Cortex of kidney (tissue), 1 donor: ENCODE measurements at places on chromosomes 7 and 10.

- DNase-seq = no peak
Measured at GRCh38 chr10:108358912-108359311, 1194.4 kb upstream of the SORCS1 start.

GRCh38 chr7:134855442-134855841 lies 76.0 kb downstream of the CALD1 start:
- no peak for DNase-seq

GRCh38 chr10:63887023-63887589 lies 365.9 kb downstream of the REEP3 start:
- DNase-seq = no peak

GRCh38 chr7:84923348-84923747 lies 263.5 kb downstream of the SEMA3D start:
- no peak for DNase-seq

- no peak for DNase-seq
Measured at GRCh38 chr10:132739225-132739613, 46.7 kb downstream of the NKX6-2 start.

GRCh38 chr10:86355571-86356038 lies 11.0 kb downstream of the GRID1 start:
- no peak for DNase-seq

- DNase-seq = no peak
Measured at GRCh38 chr10:127318396-127318795, 122.0 kb upstream of the INSYN2A start.
